ENCODE measurements at places on chromosomes 4 and X. TPM values are rescaled to one million over a fixed set of nuclear protein-coding genes. Genes with fewer than 3 reads are reported as not detected.

CXorf51A gene
- total RNA-seq: not detected

DNAJB14 gene
- total RNA-seq: 21.9 TPM

KLF3 gene
- total RNA-seq: 45.7 TPM

ANXA3 gene
- 1.5 TPM for total RNA-seq

SOD3 gene
- total RNA-seq: 17.8 TPM
